ENCODE measurements at places on chromosomes 3 and 15.

GRCh38 chr15:61137105-61137792 lies 91.9 kb downstream of the RORA start:
- no peak for DNase-seq

- no peak for DNase-seq
Measured at GRCh38 chr15:58463815-58464650, 32.2 kb downstream of the LIPC start.

GRCh38 chr3:45553469-45553974 lies 41.0 kb upstream of the LIMD1 start:
- DNase-seq, result no peak

DNA sequence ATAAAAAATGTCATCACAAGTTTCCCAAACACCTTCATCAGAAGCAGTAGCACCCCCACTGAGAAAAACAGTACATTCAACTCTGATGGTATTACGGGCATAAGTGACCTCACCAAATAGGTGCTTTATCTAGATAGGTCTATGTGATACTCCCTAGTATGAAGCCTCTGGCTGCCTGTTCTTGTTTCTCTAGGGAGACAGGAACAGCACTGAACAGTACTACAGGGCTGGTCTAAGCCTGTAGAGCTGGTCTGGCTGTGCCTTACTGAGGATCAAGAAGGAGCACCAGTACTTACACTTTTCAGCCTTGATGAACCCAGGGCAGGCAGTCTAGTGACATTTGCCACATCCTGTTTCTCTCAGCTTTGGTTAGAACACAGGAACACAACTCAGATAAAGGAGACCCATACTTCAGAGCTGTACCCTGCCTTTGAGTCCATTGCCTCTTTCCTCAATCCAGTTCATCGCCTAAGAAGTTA lies 35.9 kb downstream of the OXNAD1 start:
- no peak for DNase-seq

DNA sequence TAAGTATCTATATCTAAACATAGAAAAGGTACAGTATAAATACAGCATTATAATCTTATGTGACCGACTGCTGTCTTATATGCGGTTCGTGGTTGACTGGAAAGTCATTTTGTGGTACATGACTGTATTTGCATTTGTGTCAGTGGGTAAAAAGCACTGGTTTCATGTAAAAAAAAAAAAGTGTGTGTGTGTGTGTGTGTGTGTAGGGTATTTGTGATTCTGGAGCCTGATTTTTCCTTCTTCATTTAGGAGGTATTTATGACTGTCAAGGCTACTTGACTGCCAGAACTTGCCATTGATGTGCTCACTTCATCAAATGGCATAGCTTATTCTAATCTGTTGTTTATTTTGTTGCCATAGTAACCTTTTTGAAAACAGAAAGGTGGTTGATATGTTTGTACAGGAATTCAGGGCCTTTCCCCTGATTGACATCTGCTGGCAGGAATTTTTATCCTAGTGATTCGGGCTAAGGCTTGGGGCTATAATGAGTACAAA lies 63.2 kb downstream of the AKAP13 start:
- DNase-seq, result no peak

DNA sequence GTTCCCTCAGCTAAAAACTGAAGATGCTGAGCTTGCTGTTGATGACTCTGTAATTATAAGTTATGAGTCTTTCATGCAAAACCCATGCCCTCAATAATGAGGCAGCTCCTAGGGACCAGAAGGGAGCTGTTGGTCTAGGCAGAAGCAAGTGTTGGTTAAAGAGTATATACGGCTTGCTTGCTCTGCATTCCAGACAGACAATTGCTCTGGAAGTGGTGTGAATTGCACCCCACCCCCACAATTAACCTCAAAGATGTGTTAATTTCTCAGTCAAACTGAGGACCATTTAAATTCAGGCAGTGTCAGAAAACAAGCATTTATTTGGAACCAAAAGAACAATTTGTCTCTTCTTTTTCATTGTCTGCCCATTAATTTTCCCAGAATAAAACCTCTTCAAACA lies 163.5 kb upstream of the EOMES start:
- DNase-seq, result no peak

DNA sequence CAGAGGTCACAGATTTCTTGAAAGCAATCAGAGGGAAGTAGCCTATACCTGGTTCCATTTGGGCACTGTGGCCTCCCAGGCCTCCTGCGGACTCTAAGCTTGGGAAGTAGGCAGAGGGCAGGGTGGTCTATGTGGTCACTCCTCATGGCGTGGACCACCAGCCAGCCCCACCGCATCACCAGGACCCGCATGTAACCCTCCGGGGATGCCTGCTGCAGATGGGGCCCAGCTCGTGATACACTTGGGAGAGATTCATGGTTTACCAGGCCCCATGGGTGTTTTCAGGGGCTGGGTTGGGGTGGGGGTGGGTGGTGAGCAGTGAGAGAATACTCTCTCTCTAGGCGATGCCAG lies 123.7 kb downstream of the ASB7 start:
- no peak for DNase-seq

DNA sequence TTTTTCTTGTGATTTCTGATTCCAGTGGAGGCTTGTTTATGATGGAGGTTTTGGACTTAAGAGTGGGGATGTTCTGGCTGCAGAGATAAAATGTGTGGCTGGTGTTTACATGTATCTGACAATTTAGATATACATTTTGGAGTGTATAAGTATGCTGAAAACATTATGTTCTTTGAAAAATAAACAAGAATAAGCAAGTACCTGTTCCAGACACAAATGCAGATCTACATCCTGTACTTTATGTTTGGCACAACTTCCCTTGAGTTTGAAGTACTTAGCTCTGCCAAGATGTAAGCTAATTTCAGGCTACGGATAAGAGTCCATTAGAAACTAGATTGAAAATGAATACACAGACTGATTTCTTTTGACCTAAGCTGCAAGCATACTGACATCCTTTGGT lies 277.2 kb downstream of the CHST2 start:
- no peak for DNase-seq

DNA sequence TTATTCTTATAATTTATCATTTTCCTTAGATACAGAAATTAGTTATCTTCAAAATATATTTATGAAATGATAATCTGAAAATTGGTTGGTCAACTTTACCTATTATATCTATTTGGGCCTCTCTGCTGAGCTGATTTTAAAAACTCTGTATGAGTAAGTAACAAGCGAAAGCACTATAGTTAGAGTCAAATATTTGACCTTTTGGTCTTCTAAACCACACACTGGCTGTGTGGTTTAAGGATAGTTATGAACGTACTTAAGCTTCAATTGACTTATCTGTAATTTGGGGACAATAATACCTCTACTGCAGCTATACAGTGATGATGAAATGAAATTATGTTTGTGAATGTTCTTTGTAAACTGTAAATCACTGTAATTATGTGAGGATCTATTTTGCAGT lies 763.9 kb upstream of the GRM7 start:
- DNase-seq, result no peak

DNA sequence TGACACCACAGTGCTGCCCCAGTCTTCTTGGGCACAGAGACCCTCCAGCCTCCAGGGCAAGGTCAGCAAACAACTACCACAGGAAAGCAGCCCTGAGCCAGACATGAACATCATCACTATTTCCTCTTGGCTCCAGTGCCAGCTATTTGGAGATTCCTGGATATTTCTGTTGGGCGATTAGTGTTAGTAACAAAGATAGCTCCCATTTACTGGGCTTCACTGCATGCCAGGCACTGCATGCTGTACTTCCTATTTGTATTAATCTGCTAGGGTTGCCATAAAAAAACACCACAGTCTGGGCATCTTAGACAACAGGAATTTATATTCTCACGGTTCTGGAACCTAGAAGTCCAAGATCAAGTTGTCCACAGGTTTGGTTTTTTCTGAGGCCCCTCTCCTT lies 255.1 kb upstream of the STT3B start:
- DNase-seq, result no peak

DNA sequence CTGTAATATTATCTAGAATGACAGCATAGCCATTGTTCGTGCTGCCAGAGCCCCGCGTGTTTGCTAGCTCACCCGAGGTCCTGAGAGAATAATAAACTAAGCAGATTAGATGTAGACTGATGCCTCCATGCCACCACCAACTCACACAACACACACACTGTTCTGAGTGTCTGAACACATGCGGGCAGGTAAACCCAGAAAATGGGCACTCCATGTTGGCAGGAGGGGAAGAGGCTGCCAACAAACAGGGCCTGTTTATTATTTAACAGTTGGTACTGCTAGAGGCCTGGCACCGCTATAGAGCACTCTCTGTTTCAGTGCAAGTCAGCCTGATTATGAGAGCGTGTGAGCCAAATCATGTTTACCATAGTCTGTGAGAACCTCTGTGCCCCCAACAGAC lies 299.0 kb downstream of the ZBTB20 start:
- no peak for DNase-seq

GRCh38 chr3:50164984-50165909 lies 10.1 kb downstream of the SEMA3F start:
- no peak for DNase-seq

Data from stimulated activated CD8-positive, alpha-beta memory T cell treated with anti-CD3 and anti-CD28 coated beads, Interleukin-2, amount 100 ng/mL, for 1 hour (primary cell).